ENCODE measurements at places on chromosomes 2 and 18. TPM values are rescaled to one million over a fixed set of nuclear protein-coding genes. Genes with fewer than 3 reads are reported as not detected.
A peak's percentile ranks its signal among the peaks of the same experiment; 100 is the strongest.

GRCh38 chr2:236641051-236641726 is 71.6 kb downstream of the ACKR3 start:
- no peak for DNase-seq

DNA sequence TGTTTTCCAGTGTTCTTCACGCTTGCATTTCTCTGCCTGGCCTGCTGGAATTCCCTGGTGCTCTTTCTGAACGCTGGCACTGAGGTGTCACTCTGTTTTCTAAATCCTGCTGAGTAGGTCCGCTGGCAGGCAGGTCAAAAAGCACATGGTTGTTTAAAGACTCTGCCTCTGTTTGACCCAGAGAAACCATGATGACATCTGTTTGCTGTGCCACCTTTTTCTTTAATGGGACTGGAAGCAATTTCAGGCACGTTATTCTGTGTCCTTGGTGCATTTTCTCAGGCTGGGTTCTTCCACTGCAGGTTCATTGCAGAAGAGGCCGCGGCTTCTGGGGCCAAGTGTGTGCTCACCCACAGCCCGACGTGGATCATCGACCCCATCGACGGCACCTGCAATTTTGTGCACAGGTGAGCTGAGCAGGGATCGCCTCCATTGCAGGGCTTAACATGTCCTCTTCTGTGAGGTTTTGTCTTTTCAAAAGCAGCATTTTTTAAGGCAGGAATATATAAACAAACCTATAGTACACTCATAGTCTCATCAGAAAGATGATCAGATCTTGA is 28.4 kb downstream of the IMPA2 start:
- DNase-seq, result no peak

DNA sequence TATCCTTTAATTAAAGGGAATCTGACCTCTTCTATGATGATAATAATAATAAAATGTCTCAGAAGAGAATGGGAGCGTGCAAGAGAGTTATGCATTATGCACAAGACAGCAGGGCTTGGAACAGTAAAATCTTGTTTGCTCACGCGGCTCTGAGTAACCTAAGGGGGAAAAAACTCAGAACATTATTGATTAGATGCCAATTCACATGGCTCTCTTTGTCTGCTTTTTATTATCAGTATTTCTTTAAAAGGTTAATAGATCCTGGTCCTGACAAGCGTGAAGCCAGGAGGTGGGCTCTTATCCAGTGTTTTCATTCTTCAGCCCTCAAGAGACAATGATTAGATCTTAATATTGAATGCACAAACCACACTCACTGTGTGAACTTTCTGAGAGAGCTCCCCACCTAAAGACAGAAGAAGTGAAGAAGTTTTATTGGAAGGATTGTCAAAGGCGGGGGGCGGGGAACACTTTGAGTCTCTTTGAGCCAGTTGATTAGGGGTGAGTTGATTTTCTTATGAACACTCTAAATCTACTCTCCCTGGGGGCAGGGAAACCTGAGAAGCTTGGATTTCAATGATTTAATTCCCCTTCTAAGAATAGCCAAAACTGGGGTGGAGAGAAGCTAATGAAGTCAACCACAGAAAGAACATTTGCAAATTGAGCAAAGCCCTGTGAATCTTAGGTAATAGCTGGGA is 127.5 kb upstream of the CTAGE1 start:
- no peak for DNase-seq

GRCh38 chr2:230778350-230779063 is 65.9 kb downstream of the CAB39 start:
- DNase-seq, result no peak

DNA sequence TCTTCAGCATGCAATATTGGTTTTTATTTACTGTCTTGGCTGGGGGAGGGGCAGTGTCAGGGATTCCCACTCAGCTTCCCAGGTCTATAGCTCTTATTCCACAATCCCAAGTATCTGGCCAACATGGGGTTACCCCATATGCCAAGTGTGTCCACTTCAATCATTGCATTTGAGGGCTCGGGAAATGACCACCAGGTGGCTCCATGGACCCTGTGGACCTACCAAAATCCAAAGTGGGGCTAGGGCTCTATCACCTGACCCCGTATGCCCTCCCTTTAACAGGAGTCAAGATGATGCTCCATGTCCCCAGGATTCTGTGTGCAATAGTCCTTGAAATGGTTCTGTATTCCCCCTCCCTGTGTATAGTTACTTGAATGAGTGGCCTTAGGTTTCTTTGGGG is 12.1 kb upstream of the TRAF3IP1 start:
- no peak for DNase-seq

DNA sequence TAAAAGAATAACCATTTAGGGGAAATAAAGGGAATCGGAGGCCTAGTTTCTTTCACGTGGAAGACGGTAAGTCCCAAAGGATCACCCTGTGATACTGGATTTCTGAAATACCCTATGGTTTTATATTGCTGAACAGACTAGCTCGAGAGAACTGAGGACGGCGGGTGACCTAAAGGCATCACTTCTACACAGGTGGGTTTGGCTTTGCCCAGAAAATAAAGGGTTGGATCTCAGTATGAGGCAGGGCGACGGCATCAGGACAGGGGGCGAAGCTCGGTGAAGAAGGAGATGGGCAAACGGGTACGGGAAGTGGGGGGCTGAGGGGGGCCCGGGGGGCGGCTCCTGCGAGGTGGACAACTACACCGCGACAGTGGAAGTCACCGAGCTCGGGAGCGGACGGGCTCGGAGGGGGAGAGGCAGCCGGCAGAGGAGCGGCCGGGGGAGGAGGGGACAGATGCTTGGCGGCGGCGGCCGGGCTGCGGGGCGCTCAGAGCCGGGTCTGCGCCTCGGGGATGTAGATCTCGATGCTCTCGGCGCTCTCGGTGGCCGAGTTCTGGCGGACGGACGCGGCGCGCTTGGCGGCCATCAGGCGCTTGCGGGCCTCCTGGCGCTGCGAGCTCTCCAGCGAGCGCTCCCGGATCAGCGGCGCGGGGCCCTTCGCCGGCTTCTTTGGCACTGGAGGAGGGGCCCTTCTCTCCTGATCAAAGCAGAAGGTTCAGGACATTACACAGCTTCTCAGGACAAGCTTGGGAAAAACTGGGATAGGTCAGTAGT is 48.9 kb downstream of the TGIF1 start:
- peak; percentile 16 for DNase-seq

GRCh38 chr18:10748641-10749040 is 222.8 kb downstream of the NAPG start:
- DNase-seq, result no peak

DNA sequence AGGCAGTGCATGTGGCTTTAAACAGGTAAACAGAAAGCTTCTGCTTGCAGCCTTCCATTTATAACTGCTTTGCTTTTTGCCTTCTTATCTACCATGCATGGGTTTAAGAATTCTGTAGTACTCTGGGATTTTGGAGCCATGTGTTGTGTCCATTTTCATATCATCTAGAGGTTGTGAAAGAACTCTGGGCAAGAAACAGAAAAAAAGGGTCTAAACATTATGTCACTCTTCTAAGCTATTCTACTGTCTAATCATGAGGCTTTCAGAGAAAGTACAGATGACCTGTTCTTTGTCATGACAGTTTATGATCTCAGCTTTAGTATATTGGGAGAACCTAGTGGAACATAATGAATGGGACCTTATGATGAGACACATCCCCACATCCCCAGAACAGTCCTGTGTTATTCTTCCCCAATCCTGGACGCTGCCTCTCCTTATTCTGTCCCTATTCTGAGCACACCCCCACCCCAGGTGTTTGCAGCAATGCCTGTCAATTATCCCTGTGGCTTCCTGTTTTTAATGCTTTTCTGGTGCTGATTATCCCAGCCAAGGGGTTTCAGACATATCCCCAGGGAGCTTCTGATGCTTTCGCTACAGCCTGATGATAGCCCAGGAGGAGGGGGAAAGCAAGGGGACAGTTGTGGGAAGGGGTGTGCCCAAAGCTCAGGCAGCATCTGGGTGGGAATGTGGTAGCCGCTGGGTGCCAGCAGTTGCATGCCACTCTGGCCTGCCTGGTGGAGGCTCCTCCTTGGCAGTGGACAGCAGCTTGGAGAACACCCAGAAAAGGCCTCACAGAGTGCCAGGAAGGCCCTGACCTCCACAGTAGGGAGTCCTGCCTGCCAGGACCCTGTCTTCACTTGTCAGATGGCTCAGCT is 169.5 kb upstream of the MAP3K20 start:
- DNase-seq, result no peak

The ACADL gene
- polyA plus RNA-seq, result 19.4 TPM

The EVX2 gene
- not detected for polyA plus RNA-seq

Data from right renal cortex interstitium (tissue), 3 donors.